Right lung (tissue), 10 donors: ENCODE measurements at places on chromosomes 11 and 22. TPM values are rescaled to one million over a fixed set of nuclear protein-coding genes. Genes with fewer than 3 reads are reported as not detected.

The ANO9 gene
- polyA plus RNA-seq, result 6.8 TPM

DNA sequence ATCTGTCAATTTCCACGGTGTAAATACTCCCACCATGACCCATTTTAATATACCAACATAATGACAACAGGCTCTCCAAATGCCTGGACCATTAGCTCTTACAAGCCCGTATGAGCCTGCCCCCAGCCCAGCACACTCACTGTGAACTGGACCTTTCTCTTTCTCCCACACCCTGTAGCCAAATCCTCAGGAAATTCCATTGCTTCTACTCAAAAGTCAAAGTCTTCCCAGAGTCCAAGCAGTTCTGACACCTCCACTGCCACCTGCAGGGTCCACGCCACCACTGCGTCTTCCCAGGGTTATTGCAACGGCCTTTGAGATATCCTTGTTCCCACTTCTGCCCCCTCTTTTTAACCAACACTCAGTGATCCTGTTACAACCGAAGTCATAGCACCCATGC lies 110.1 kb upstream of the ASPHD2 start:
- DNase-seq, result no peak

The HBE1 gene
- 16.6 TPM for polyA plus RNA-seq

GRCh38 chr11:34064291-34064690 lies 12.8 kb downstream of the CAPRIN1 start:
- no peak for DNase-seq

The TRPM5 gene
- polyA plus RNA-seq, result 0.13 TPM

GRCh38 chr11:292211-293121 lies 3.5 kb downstream of the PGGHG start:
- no peak for DNase-seq
